ENCODE measurements at places on chromosomes 7 and 10. TPM values are rescaled to one million over a fixed set of nuclear protein-coding genes. Genes with fewer than 3 reads are reported as not detected.

DNA sequence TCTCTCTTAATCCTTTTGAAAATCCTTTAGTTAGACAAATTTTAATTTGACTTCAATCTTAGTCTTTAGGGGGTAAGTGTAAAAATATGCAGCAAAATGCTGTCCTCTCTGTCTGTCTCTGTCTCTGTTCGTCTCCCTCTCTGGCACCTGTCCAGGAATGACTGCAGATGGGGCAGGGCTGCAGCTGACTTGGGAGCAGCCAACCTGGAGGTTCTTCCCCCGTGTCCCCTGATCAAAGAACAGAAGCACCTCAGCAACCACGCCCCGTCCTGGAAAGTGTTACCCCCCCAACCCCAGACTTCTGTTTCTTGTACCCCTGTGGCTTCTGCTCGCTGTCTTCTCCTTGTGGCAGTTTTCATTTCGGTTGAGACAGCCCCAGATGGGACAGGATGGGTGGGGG, 141.6 kb upstream of the NPS start:
- H3K4me1 ChIP-seq, result peaks cover 13% of the 10 kb centered on the region
- H3K27me3 ChIP-seq, result no peaks in the 10 kb centered on the region
- DNase-seq, result peak; percentile 3
- H3K27ac ChIP-seq, result peak overlapping the region; percentile 13
- H3K36me3 ChIP-seq, result no peaks in the 10 kb centered on the region

GRCh38 chr7:14720785-14721184, 181.8 kb downstream of the DGKB start:
- H3K27me3 ChIP-seq, result no peaks in the 10 kb centered on the region
- no peaks in the 10 kb centered on the region for H3K4me1 ChIP-seq
- H3K27ac ChIP-seq, result no peak overlapping the region
- no peak overlapping the region for H3K4me3 ChIP-seq

OPN1SW gene
- total RNA-seq, result not detected

ATRNL1 gene
- 14.1 TPM for total RNA-seq

DNA sequence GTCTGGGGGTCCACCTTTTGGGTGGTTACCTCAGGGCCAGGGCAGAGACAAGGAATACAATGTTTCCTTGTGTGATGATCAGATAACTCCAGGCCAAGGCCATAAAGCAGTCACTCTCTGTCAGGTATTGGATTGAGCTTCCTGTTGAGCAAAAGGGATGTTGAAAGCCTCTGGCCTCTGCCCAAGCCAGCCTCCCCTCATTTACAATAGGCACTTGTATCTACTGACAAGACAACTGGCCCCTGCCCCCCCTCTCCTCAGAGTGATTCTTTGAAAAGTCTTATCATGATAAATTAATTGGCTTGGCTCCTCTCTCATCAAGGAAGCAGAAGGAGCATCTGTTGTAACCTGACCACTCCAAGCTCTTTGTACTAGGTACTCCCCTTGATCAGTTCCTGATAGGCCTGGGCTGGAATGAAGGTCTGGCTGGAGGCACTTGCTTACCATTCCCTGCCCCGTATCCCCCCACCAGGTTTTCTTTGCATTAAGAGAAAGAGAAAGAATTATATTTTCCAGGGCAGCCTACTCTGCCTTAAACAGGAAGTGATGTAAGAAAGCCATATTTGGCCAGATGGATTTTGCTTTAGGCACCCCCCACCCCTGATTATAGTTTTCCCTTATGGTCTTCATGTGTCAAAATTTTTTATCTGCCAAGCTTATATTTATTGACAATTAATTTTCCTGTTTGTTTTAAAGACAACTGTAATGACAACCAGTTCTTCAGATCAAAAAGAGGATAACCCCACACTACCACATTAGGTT, 42.1 kb upstream of the HPS1 start:
- H3K27ac ChIP-seq, result no peak overlapping the region
- H3K27me3 ChIP-seq, result no peaks in the 10 kb centered on the region
- peak; percentile 36 for DNase-seq

- no peaks in the 10 kb centered on the region for H3K36me3 ChIP-seq
- no peak overlapping the region for H3K4me3 ChIP-seq
- H3K4me1 ChIP-seq, result peaks cover 37% of the 10 kb centered on the region
- no peaks in the 10 kb centered on the region for H3K27me3 ChIP-seq
Observed at GRCh38 chr7:42233171-42233570, 3.8 kb downstream of the GLI3 start.

DNA sequence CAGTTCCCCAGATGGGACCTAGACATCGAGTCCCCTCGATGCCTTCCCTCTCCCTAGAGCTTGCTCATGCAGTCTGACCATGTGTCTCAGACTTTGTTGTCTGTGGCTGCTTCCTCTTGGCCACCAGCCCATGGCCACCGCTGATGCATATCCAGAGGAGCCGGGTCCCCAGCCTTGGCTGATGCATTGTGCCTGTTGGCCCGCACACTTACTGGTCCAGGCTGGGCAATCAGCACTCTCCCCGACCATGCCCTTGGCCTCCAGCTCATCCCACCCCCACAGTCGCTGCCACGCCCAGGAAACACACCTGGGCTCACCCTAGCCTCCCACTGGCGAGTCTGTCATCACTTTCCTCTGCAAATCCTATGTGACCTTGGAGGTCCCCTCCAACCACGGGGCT, 10.1 kb downstream of the NPC1L1 start:
- H3K27me3 ChIP-seq, result no peaks in the 10 kb centered on the region
- no peaks in the 10 kb centered on the region for H3K4me1 ChIP-seq
- no peak overlapping the region for H3K27ac ChIP-seq
- no peak for DNase-seq
- no peak overlapping the region for H3K4me3 ChIP-seq
- H3K36me3 ChIP-seq, result no peaks in the 10 kb centered on the region

DNA sequence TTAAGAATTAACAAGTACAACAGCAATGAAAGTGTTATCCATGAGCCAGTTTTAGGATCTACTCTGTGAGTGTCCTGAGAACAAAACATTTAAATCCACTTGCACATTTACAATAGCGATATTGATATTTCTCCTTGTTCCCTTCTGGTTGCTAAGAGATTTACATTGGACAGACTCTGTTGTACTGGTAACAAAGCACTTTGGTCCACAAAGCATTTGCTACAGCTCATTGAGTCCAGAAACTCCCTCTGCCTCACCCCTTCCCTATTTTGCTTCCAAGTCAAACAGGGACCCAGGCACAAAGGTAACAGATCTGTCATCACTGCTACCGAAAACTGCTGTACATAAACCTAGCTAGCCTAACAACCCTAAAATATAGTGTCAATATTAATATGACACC, 2.1 kb downstream of the ANK3 start:
- H3K36me3 ChIP-seq, result no peaks in the 10 kb centered on the region
- no peak overlapping the region for H3K27ac ChIP-seq
- DNase-seq, result no peak
- no peak overlapping the region for H3K4me3 ChIP-seq

DNA sequence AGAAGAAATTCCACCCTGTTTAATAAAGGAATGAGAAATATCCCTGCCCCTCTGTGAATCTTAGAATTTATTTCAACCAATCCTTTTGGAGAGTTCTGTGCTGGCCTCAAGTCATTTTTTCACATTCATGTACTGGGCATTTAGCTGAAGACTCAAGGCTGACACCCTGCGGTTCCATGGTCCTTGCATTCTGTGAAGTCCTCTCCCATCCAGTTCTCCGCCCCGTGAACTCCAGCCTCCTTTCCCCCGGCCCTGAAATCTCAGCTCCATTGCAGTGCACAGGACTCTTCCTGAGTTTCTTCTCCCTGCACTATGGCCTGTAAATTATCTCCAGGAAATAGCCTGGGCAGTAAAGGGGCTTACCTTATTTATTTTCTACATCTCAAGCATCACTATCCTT, 183.0 kb upstream of the KCND2 start:
- no peak overlapping the region for H3K4me3 ChIP-seq
- no peaks in the 10 kb centered on the region for H3K36me3 ChIP-seq
- DNase-seq, result no peak
- no peak overlapping the region for H3K27ac ChIP-seq

CPEB3 gene
- total RNA-seq, result 4.5 TPM

GPR26 gene
- total RNA-seq, result not detected

GRCh38 chr10:99456207-99456930, 25.9 kb upstream of the GOT1 start:
- H3K4me3 ChIP-seq, result no peak overlapping the region
- H3K36me3 ChIP-seq, result no peaks in the 10 kb centered on the region
- H3K27ac ChIP-seq, result no peak overlapping the region
- H3K27me3 ChIP-seq, result no peaks in the 10 kb centered on the region
- no peaks in the 10 kb centered on the region for H3K4me1 ChIP-seq
- no peak for DNase-seq

ZNF365 gene
- total RNA-seq, result 0.07 TPM

DNA sequence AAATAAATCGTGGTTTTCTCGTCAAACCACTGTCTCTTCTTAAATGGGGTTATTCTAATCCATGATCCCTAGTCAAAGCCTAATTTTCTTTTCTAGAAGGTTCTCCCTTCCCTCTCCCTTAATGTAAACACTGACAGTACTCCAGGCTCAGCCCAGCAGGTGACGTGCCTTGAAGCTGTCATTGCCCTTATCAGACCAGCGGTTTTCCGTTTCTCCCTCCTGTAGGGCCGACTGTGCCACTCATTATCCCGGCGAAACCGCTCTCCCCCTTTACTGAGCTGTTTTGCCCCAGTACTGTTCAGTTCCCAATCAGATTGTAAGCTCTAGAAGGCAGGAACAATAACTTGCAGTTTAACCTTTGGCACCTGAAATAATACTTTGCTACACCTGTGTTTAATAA, 153.5 kb upstream of the RHEB start:
- no peaks in the 10 kb centered on the region for H3K36me3 ChIP-seq
- H3K27me3 ChIP-seq, result no peaks in the 10 kb centered on the region
- H3K4me3 ChIP-seq, result no peak overlapping the region
- peaks cover 38% of the 10 kb centered on the region for H3K4me1 ChIP-seq

- H3K27ac ChIP-seq, result no peak overlapping the region
- no peaks in the 10 kb centered on the region for H3K4me1 ChIP-seq
- no peaks in the 10 kb centered on the region for H3K27me3 ChIP-seq
- H3K4me3 ChIP-seq, result no peak overlapping the region
- DNase-seq, result no peak
- no peaks in the 10 kb centered on the region for H3K36me3 ChIP-seq
Observed at GRCh38 chr10:45197816-45198485, 117.5 kb downstream of the OR13A1 start.

DNA sequence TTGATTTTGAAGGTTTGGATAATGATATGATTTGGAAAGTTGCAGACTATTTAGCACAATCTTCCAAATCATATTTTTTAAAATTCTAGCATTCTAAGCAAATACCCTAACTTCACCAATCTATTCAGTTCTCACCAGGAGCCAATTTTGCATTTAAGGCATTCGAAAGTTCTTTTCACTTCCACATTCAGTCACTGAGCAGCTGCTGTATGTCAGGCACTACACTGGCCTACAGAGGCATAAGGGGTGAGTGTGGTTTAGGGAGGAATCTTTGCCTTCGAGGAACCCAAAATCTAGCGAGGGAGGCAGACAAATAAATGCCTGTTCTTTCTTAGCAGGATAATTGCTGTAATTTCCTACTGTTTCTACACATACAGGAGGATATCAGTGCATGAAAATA, 10.7 kb upstream of the UCN3 start:
- no peaks in the 10 kb centered on the region for H3K4me1 ChIP-seq
- H3K27ac ChIP-seq, result no peak overlapping the region
- no peak for DNase-seq
- H3K27me3 ChIP-seq, result no peaks in the 10 kb centered on the region
- no peak overlapping the region for H3K4me3 ChIP-seq

GRCh38 chr10:49367600-49367999, 28.3 kb downstream of the DRGX start:
- H3K36me3 ChIP-seq, result no peaks in the 10 kb centered on the region
- H3K27ac ChIP-seq, result no peak overlapping the region
- H3K27me3 ChIP-seq, result peaks cover 7% of the 10 kb centered on the region
- no peak overlapping the region for H3K4me3 ChIP-seq
- peak; percentile 82 for DNase-seq
- H3K4me1 ChIP-seq, result no peaks in the 10 kb centered on the region

DNA sequence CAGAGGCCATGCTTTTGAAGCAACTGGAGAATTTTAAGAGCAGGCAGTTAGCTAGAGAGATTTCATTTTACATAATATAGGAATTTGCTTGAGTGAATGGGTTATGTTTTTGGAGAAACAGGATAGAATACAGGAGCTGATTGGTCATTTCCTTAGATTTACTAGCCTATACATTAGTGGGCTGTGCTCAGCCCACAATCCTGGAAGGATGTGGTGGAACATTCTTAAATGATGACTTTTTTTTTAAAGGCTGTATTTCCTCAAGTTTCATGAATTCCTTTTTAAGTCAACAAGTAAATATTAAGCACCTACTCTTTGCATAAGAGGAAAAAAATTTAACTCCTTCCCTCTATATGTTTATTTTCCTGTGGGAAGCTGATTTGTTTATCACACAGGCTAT, 314.4 kb upstream of the BMPER start:
- no peak overlapping the region for H3K27ac ChIP-seq
- H3K36me3 ChIP-seq, result no peaks in the 10 kb centered on the region
- no peak overlapping the region for H3K4me3 ChIP-seq
- DNase-seq, result no peak

DNA sequence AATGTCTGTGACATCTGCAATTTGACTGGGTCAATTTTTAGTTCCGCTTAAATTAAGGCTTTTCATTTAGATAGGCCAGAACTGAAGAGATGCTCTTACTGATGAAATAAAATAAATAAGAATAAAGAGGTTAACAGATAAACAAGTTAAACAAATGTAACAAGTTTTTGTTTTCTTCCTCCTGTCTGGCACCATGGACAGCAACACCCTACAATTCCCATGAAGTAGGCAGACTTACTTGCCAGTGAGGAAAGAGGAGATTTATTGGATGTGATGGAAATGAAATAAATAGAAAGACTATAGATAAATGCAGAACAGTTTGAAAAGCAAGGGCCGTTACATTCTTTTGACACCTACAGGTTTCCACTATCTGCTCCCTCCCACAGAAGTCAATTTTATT, 118.5 kb downstream of the AMPH start:
- no peaks in the 10 kb centered on the region for H3K36me3 ChIP-seq
- DNase-seq, result peak; percentile 40

DNA sequence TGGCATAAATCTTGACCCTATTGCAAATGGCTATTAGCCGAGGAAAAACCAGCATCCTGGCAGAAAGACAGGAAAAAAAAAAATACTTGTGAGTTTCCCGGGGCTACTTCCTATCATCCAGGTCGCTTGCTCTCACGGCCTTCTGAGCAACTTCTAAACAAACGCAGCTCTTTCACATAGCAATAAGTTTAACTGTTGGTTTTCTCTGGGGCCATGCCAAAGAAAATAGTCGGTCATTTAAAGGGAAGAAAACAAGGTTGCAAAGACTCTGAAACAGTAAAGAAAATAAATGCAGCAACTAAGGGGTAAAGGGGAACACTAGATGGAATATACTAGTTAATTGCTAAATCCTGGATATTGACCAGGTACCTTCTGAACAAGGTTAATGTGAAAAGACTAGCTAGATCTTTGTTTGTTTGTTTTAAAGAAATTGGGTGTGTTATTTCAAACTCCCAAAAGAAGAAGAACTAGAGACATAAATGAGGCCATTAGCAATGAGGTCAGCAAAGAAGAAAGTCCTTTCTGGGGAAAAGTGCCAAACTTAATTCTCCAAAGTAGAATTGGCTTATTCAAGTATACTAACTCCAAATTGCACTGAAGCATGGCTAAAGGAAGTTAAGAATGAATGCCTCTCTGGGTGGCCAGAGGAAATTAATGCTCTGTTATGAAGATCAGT, 54.2 kb downstream of the SLC39A12 start:
- no peak for DNase-seq
- no peak overlapping the region for H3K4me3 ChIP-seq
- peaks cover 10% of the 10 kb centered on the region for H3K4me1 ChIP-seq
- no peaks in the 10 kb centered on the region for H3K27me3 ChIP-seq
- no peaks in the 10 kb centered on the region for H3K36me3 ChIP-seq
- H3K27ac ChIP-seq, result no peak overlapping the region
